ENCODE measurements at places on chromosomes 1 and 21.

DNA sequence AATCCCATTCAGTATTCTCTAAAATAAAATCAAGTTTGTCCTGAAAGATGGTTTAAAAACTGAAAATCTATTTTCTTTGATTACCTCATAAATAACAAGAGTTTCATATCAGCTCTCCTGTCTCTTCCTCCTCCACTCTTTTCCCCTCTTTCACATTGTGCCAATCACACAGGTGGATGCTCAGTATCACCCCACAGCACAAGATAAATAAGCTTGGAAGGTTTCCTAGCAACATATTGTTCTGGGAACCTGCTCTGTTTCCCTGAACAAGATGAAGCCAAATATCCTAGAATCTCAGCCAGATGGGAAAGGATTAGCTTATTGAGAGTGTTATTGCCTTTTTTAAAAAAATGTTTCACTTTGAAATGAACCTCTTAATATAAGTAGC is 45.7 kb upstream of the CACYBP start:
- DNase-seq, result no peak

GRCh38 chr1:102961549-102961948 is 146.8 kb downstream of the COL11A1 start:
- DNase-seq, result no peak

GRCh38 chr1:173871091-173871490 is 2.9 kb downstream of the ZBTB37 start:
- DNase-seq, result no peak

GRCh38 chr1:195475568-195475967 is 1132.7 kb downstream of the KCNT2 start:
- no peak for DNase-seq

DNA sequence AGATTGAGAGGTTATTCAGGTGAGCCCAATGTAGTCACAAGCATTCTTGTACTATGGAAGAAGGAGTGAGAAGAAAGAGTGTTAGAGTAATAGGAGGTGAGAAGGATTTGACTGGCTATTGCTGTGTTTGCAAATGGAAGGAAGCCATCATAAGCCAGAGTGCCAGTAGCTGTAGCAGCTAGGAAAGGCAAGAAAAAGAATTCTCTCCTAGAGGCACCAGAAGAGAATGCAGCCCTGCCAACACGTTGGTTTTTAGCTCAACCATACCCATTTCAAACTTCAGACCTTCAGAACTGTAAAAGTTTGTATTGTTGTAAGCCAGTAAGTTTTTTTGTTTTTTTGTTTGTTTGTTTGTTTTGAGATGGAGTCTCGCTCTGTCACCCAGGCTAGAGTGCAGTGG is 8.9 kb upstream of the IL12RB2 start:
- no peak for DNase-seq

GRCh38 chr21:45863267-45863666 is 118.3 kb upstream of the COL6A1 start:
- DNase-seq, result no peak

DNA sequence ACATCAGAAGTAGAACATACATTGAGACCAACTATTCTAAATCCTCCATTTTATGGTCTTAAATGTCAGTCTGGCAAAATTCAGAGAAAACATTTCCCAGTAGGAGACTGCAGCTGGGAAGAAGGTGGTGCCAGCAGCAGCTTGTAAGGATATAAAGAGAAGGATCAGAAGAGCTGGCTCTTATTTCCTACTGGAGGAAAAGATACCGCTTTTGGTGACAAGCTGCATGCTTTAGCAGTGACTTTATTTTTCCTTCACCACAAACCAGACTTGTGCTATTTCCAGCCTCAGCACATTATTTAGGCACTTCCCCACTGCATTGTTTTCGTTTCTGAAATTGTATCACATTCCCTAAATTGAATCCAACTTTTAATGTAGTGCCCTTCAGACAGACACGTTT is 28.4 kb downstream of the RNF11 start:
- no peak for DNase-seq

DNA sequence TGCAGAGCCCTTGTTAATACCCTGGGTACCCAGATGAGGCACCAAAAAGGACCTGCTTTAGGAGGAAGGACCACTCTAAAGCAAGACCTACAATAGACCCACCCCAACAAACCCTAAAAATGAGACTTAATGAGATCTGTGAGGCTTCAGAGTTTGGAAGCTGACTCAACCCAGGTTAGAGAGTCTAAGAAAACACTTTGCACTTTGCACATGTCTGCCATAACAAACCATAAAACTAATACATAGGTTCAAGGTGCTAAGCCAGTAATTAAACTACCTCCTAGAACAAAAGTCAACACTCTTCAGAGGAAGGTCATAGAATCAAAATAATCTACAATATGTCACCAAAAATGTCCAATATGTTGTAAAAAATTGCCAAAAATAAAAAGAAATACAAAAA is 124.7 kb upstream of the C1orf21 start:
- DNase-seq, result no peak

Data from activated naive CD4-positive, alpha-beta T cell treated with Interleukin-2 at 50 U/mL for 16 hours (primary cell).